Epithelial cell of proximal tubule (primary cell): ENCODE measurements at places on chromosomes 1 and 21.

GRCh38 chr1:239483391-239483790 lies 97.0 kb downstream of the CHRM3 start:
- DNase-seq, result no peak

DNA sequence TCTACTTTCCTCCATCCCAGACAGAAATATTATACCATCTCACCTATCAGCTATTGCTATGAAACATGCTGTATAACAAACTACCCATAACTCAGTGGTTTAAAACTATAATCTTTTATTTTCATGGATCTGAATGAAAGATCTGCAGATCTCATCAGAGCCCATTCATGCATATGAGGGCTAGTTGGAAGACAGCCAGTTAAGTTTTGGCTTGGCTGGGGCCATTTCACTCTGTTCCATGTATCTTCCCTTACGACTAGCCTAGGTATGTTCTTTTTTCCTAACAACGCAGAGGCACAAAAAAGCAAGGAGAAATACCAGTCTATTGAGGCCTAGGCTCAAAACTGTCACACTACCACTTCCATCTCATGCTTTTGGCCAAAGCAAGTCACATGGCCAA lies 28.1 kb upstream of the RGS1 start:
- no peak for DNase-seq

DNA sequence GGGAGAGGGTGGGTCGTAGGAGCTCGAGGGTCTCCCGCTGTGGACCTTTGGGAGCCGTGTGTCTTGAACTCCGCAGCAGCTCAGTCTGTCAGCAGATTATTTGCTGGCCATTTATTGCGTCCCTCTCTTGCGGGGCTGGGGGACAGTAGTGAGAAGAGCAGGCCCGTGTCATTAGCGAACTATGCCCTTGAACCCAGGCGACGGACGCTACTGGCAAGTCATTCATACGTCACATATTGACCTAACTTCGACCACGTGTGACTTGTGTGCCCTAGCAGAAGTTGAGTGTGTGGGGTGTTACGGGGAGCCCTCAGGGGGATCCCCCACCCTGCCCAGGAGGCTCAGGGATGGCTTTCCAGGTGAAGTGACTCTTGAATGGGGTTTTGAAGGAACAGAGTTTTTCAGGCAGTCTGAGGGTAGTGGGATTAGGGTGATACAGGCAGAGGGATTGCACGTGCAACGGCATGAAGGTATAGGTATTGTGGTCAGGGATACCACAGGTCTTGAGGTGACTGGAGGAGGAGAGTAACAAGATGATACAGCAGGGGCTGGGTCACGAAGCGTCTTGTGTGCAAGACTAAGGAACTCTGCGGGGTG lies 13.0 kb downstream of the RCC1 start:
- no peak for DNase-seq

DNA sequence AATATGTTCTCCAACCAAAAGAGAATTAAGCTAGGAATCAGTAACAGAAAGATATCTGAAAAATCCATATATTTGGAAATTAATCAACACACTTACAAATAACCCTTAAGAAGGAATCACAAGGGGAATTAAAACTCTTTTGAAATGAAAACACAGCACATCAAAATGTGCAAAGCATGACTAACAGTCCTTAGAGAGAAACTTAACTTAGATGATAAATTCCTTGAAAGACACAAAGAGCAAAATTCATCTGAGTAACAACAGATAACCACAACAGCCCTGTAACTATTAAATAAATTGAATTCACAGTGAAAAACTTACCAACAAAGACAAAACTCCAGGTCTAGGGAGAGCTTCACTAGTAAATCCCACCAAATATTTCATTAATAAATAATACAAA lies 283.8 kb downstream of the SDCCAG8 start:
- DNase-seq, result no peak

DNA sequence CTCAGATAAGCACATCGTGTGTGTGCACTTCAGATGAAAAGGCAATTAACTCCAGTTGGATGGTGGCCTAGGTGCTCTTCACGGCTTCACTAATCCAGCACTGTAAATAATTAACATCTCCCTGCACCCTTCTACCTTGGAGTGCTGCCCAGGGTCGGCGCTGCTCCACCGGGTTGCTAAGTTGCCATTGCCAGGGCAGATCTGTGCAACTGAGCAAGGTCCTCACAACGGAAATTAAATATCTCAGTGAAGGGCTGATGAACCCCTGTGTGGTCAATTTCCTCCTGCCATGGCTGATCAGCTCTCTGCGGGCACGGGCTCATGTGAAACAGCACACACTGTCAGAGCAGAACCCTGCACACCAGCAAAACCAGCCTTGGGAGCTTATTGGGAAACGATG lies 63.2 kb downstream of the SYDE2 start:
- peak; percentile 94 for DNase-seq

- no peak for DNase-seq
Measured at GRCh38 chr1:219697682-219698081, 84.8 kb upstream of the ZC3H11B start.

- no peak for DNase-seq
Measured at GRCh38 chr1:66439031-66439740, 94.8 kb upstream of the SGIP1 start.

DNA sequence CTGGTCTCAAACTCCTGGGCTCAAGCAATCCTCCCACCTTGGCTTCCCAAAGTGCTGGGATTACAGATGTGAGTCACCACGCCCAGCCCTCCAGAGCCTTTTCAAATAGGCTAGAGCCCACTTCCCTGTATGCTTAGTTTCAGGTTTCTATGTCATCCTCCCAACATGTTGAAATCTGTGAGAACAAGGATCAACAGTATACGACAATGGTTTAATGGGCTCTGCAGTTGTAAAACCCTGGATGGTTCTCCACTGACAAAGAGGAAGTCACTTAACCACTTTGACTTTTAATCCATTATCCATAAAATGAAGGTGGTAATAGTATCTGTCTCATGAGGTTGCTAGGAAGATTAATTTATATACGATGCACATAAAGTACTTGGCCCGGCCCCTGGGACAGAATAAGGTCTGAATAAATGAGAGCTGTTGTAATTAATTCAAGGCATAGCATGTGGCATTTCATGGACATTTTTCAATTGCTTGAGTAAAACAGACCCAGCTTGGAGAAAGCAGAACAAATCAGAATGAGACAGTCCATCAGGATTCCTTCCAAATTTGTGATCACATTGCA lies 113.9 kb upstream of the ZNF648 start:
- DNase-seq, result no peak

- DNase-seq, result no peak
Measured at GRCh38 chr1:201539561-201540431, 869 bp downstream of the NAV1 start.

DNA sequence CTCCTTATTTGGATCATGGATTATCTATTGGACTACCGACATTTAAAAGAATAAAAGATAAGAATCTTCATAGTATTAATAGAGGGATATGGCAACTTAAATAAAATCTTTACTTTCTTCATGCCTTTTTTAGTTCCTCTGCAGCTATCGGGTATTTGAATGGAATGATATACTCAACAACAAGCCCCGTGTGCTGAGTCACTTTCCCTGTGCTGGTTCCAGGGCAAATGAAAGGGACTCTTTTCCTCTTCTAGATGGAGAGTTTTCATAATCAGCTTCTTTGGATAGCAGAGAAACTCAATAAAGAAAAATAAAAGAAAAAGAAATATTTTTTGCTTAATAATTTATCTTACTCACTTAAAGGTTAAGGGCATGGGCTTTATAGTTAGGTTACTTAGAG lies 213.7 kb downstream of the LRRC40 start:
- DNase-seq, result no peak

DNA sequence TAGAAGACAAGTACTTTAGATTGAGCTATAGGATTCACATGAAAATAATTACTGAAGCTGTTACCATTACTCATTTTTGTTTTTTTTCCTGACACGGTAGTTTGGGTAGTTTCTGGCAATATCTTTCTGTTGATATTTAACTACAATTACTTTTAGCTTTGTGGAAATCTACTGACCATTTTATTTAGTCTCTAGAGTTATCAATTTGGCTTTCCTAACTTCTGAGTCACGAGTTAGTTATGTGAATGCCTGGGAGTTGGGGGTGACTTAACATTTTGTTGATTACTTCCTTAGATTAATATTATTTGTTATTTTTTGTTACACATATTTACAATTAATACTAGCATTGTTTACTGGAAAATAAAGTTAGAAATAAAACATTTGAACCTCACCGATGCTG lies 160.6 kb downstream of the HMCN1 start:
- DNase-seq, result no peak

DNA sequence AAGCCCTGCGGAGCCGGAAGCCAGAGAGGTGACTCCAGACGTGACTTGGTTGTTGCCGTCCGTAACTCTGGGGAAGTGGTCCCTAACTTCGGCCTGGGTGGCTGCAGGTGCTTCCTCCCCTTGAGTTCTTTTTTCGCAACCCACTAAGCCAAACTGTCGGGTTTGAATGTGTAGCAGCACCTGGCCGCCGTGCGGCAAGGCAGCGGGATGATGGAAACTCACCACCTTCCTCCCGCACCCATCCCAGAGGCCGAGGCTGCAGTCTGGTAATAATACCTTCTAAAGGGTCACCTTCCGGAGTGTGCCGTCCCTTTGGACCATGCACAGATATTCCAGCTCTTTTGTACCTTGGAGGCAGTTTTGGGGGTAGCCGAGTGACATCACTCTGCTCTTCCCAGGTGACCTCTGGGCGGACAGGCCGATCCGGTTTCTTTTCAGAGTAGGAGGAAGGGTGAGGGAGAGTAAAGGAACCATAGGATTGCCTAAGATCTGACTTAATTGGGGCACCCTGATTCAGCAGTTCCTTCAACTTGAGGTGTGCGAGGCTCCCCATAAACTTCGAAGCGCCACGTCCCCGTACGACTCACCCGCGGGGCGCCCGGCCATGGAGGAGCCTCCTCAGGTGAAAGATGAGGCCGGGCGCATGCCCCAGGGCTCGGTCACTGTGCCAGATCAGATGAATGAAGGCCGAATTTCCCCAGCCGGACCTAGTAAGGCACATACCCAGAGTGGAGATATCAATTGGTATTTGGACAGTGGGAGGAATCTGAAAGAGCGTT lies 1.0 kb downstream of the KCNK1 start:
- DNase-seq, result no peak

DNA sequence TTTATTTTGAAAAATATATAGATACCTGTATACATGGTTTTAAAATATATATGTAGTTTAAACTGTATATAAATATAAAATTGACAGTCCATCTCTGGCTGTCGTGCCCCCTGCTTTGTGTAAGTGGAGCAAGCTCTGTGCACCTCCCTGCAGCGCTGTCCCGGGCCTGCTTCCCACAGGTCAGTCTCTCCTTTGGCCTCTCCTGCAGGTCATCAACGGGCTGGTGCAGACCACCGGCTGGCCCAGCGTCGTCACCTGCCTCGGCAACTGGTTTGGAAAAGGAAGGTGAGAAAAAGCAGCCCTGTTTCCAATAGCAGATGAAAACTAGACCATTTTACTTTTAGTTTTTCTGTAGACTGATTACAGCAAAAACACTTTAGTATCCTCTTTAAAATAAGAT lies 28.5 kb downstream of the SLC37A1 start:
- no peak for DNase-seq

- no peak for DNase-seq
Measured at GRCh38 chr1:203127666-203128430, at the start of gene ADORA1. TSS of gene ADORA1 (plus strand) at chr1:203127726. CDS start at chr1:203128842, 1,116 bp downstream.

GRCh38 chr1:7839526-7839925 lies 13.3 kb downstream of the UTS2 start:
- no peak for DNase-seq

- no peak for DNase-seq
Measured at GRCh38 chr1:70278710-70279109, 57.5 kb downstream of the SRSF11 start.

DNA sequence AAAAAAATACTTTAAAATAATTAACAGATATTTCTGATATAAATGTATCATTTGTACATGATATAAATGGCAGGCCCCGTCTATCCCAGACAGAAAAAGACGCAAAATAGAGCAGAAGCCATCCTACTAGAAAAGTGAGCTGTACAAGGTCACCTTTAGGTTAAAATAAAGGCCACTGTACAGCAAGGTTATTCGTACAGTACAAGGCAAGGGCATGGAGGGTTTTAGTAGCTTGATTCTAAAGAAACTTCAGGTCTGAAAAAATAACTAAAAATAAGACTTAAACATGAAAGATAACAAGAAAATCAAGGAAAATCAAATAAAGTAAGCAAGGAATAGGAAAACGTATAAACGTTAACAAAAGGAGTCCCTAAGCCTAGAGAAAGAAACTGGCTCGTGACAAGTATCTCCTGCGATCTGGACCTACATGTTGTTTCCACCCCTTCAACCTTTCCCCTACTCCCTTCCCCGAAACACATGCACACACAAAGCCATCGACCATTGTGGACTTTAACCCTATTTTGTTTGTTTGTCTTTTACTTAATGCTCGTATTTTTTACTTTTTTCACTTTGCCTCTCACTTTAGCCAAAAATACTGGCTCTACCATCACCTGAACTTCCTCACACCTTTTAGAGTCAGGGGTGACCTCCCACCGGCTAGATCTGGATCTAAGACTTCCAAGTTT lies 26.5 kb upstream of the SLC30A10 start:
- no peak for DNase-seq

DNA sequence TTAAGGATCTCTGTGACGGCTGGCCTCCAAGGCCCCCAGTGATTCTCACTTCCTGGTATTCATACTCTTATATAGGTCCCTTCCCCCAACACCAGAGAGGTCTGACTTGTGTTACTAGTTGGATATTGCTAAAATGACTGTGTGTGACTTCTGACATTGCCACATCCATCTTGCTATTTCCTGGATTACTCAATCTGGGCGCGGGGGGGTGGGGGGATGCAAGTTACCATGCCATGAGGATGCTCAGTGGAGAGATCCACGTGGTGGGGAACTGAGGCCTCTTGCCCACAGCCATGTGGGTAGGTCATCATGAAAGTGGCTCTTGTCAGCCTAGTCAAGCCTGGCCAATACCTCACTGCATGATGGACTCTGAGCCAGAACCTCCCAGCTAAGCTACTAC lies 117.0 kb downstream of the UBE2U start:
- no peak for DNase-seq

DNA sequence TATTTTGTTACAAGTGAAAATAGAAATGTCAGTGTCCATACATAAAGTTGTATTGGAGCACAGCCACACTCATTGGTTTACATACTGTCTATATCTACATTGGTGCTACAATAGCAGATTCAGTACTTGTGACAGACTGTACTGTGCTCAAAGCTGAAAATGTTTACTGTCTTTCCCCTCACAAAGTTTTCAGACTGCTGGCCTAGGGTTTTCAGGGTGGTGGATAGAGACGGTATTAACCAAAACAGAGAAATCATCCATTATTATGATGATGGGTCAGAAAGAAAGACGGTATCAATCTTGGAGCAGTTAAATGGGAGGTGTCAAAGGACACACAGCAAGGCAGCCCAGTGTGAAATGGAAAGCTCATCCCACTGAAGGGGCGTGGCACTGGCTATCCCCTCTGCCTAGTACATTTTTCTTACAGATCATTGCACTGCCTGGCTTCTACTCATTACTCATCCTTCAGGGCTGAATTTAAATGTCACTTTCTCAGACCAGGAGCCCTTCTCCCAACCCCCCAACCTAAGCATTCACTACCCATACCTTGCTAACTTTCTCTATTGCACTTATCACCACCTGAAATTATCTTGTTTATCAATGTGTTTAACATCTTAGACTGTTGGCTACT lies 10.2 kb downstream of the JAK1 start:
- DNase-seq, result no peak

- DNase-seq, result no peak
Measured at GRCh38 chr1:204683284-204684205, 2.0 kb downstream of the LRRN2 start.
